ENCODE measurements at places on chromosomes 7 and 10. TPM values are rescaled to one million over a fixed set of nuclear protein-coding genes. Genes with fewer than 3 reads are reported as not detected.

DNA sequence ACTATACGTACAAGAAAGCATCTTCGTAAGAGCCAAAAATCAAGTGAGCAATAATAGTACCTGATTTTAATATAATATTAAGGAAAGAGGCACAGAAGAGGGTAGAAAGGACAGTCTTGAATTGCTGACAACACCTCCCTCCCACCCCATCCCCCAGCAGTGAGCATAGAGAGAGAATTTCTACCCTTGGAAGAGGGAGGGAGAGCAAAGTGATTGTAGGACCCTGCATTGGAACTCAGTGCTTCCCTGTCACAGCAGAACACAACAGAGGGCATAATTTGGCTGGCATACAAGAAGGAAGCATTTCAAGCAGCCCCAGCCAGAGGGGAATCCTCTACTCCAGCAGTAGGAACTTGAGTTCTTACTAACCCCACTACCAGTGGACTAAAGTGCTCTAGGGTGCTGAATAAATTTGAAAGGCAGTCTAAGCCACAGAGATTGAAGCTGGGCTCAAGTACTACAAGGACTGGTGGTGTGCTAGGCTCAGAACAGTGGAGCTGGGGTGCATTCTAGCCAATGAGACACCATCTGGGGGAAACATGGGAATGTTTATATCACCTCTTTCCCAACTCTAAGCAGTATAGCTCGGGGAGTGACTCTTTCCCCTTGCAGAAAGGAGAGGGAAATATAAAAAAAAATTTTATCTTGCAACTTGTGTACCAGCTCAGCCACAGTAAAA lies 44.2 kb downstream of the PCLO start:
- no peak for DNase-seq
- no peak overlapping the region for H3K4me3 ChIP-seq
- H3K36me3 ChIP-seq: no peaks in the 10 kb centered on the region
- H3K27me3 ChIP-seq: no peaks in the 10 kb centered on the region
- no peaks in the 10 kb centered on the region for H3K4me1 ChIP-seq
- no peak overlapping the region for H3K27ac ChIP-seq

- H3K27ac ChIP-seq: no peak overlapping the region
- no peak for DNase-seq
- peaks cover 7% of the 10 kb centered on the region for H3K4me1 ChIP-seq
- no peaks in the 10 kb centered on the region for H3K36me3 ChIP-seq
- H3K4me3 ChIP-seq: no peak overlapping the region
Measured at GRCh38 chr7:31002256-31002655, 38.5 kb downstream of the GHRHR start.

DNA sequence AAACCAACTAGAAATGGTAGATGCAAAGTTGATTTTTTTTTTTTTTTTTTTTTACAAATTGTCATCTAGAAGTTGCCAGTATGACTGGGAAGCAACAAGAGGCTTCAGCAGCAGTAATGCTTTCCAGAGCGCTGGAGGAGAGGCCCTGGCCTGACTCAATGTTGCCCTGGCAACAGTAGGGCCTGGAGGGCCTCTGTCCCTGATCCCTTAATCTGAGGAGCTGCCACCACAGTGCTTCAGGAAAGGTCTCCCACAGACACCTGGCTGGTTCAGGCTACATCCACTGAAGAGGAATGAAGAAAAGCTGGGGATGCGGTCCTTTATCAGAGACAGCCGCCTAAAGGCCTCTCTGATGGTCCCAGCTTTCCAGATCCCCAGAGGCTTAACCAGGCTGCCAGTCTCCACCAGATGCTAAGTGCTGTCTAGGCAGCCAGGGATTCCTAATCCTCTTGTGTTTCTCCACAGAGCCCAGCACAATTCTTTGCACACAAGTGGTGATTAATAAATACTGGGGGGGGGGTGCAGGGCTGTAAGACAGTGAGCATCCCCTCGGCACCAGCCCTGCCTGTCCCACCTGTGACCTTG lies 33.7 kb downstream of the ZNF777 start:
- H3K4me1 ChIP-seq: peaks cover 13% of the 10 kb centered on the region
- H3K27me3 ChIP-seq: no peaks in the 10 kb centered on the region
- H3K4me3 ChIP-seq: no peak overlapping the region
- no peak for DNase-seq

DNA sequence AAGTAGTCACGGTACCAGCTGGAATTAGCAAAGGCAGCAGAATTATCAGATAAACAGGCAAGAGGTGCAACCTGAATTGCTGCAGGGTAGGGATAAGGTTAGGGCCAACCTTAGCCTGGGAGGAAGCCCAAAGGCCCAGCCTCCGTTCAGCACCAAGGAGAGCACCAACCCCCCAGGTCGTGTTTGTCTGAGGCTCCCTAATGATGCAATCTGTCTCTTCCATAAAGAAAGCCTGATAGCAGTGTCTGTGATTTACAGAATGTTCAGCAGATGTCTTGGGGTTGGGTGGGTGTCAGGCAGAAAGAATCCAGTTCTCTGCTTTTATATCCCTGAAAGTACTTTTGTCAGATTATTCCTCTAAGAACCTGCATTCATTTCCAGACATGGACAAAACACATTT lies 328.4 kb upstream of the AOAH start:
- no peaks in the 10 kb centered on the region for H3K36me3 ChIP-seq
- H3K4me3 ChIP-seq: no peak overlapping the region
- DNase-seq: peak; percentile 14
- no peaks in the 10 kb centered on the region for H3K27me3 ChIP-seq
- no peaks in the 10 kb centered on the region for H3K4me1 ChIP-seq

GRCh38 chr7:33217595-33217994 lies 88.2 kb downstream of the BBS9 start:
- peaks cover 16% of the 10 kb centered on the region for H3K36me3 ChIP-seq
- no peak for DNase-seq
- no peaks in the 10 kb centered on the region for H3K4me1 ChIP-seq

GRCh38 chr7:5679048-5679812 lies 102.2 kb downstream of the RNF216 start:
- peaks cover 70% of the 10 kb centered on the region for H3K4me1 ChIP-seq
- H3K4me3 ChIP-seq: no peak overlapping the region
- no peak for DNase-seq
- H3K36me3 ChIP-seq: no peaks in the 10 kb centered on the region

- no peak for DNase-seq
- H3K4me1 ChIP-seq: no peaks in the 10 kb centered on the region
- no peak overlapping the region for H3K4me3 ChIP-seq
- H3K36me3 ChIP-seq: peaks cover 98% of the 10 kb centered on the region
- H3K27me3 ChIP-seq: no peaks in the 10 kb centered on the region
- H3K27ac ChIP-seq: no peak overlapping the region
Measured at GRCh38 chr10:67912331-67912946, 28.0 kb downstream of the SIRT1 start.

DNA sequence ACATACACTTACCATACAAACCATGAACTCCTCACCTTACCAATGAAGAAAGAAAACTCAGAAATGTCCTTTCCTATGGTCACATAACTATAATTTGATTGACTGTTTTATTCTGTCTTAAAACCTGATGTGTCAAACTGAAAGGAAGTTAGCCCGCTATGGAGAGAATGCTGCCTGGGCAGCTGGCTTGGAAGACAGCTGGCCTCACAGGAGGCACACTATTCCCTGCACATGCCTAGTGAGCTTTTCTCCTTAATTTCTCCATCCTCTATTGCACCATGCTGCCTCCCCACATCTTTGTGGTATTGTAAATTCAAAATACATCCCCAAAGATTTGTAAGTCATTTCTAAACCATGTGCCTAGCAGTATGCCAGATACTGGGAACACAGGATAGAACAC lies 163.3 kb downstream of the STK31 start:
- no peaks in the 10 kb centered on the region for H3K4me1 ChIP-seq
- H3K36me3 ChIP-seq: no peaks in the 10 kb centered on the region
- no peak overlapping the region for H3K4me3 ChIP-seq
- H3K27me3 ChIP-seq: no peaks in the 10 kb centered on the region
- no peak overlapping the region for H3K27ac ChIP-seq

HOXA6 gene
- not detected for total RNA-seq

PNLIPRP1 gene
- total RNA-seq: not detected

NEBL gene
- 620 TPM for total RNA-seq

CREM gene
- total RNA-seq: 75.3 TPM

SLC39A12 gene
- not detected for total RNA-seq
